ENCODE measurements at places on chromosomes 7 and 10.

DNA sequence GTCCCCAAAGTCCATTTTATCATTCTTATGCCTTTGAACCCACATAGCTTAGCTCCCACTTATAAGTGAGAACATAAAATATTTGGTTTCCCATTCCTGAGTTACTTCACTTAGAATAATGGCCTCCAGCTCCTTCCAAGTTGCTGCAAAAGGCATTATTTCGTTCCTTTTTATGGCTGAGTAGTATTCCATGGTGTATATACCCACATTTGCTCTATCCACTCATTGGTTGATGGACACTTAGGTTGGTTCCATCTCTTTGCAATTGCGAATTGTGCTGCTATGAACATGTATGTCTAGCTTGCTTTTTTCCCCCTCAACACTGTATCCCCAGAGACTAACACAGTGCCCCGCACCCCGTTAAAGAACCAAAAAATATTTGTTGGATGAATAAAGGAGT is 670 bp upstream of the CAPZA2 start:
- DNase-seq, result no peak

- DNase-seq, result no peak
Measured at GRCh38 chr10:96334616-96335526, 23.9 kb downstream of the OPALIN start.

DNA sequence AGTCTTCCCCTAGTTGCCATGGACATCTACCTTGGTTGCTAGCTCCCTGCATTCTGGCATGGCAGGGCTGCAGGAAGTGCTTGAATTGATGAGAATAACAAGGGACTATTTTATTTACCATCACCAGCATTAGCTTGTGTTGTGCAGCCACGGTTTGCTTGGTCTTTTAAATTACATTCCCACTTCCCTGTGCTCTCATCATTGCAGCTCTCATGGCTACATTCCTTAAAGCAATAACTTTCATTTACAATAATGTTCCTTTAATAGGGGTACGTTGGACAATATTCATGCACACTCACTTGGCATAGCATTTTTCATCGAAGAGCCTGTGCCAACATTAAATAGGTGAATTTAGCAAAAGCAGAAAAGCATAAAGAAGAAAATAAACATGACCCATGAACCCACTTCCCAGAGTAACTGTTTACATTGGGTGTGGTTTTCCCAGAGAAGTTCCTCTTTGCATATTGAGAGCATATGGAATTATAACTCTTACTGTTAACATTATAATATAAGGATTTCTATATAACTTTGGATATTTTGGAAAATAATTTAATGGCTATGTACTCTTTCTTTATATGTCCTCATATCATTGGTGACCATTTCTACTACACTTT is 113.2 kb upstream of the VWC2 start:
- no peak for DNase-seq

DNA sequence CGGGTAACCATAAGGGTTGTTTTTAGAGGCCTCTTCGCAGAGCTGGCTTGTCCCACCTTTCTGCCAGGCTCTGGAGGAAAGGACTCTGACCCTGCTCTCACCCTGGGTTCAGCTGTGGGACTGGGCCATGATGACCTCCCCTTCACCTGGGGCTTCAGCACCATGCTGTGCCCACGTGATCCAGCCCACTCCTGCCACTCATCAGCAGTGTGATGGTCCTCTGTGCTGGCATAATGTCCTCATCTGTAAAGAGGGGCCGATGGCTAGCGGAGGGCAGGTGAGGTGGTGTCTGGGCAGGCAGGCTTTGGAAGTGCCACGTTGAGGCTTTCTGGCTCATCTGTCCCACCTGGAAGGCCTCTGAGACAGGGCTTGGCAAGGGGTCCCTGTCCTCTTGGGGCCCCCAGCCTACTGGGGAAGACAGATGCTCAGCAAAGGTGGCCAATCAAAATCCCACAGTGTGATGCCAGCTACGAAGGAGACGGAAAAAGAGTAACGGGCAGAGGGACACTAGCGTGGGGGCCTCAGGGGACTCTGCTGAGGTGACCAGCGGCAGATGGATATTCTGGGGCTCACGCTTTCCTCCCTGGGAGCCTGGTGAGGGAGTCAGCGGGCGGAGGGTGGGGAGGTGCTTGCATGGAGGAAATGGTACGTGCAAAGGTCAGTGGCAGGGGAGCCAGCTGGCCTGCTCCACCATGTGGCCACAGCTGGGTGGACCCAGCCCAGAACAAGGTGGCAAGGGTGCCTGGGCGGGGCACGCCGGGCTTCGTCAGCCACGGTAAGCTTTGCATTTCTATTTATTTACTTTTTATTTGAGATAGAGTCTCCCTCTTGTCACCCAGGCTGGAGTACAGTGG is 5.4 kb downstream of the LRWD1 start:
- no peak for DNase-seq

GRCh38 chr7:85226361-85227085 is 39.7 kb upstream of the SEMA3D start:
- no peak for DNase-seq

DNA sequence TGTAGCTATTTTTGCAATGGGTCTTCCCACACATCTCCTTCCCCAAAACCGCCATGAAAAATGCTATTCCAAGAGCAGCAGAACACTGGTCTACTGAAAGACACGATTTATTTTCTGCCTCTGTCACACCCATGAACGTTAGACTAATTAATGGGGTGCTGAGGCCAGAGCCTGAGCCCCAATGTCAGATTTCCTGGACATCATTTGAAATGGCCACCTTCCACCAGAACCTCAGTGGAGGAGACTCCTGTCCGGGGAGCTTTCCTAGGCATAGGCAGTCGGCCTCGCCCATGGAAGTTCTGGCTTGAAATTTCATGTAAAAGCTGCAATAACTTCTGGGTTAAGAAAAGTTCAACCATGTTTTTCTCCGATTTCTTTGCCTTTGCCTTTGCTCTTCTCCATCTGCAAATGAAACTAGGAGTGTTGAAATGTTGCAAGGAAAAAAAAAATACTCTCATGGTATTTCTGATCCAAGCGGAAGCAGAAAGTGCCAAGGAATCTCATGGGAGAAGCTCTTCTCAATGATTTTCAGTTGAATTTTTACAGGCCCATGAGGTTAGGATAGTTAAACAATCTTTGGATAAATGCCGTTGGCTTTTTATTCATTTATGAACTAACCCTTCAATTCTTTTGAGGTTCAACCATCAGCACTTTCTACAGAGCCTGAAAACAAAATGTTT is 570.8 kb upstream of the MGMT start:
- no peak for DNase-seq

- DNase-seq, result no peak
Measured at GRCh38 chr10:72886621-72887020, 6.9 kb upstream of the OIT3 start.

GRCh38 chr10:106991091-106991490 is 173.4 kb downstream of the SORCS1 start:
- DNase-seq, result no peak

DNA sequence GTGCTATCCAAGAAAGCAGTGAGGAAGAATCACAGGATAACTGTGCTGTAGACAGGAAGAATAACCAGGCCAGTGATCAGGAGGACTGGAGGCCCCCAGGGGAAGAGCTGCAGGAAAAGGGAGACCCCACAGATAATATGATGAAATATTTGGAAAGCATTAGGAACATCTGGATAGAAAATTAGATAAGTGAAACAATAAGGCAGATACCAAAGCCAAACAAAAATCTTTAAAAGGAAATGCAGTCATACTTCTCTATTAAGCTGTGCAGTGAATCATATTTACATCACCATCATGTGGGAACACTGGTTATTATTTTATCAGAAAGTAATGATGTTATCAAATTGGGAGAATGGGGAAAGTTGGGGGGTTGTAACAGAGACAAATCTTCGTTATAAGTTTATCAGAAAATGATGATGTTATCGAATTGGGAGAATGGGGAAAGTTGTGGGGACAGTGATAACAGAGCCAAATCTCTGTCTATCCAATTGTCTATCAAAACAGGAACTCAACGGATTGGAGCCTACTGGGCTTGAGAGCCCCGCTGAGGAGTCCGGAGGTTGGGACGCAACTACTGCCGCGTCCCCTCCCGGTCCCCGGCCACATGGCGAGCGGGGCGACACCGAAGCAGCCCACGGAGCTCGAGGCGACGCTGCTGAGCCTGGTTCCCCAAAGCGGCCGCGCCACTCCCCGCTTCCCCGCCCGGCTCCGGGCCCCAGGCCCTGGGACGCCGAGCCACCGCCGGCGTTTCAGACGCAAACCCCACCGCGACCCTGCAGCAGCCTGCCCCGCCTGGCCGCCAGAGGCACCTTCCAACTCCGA is 14.0 kb upstream of the RALA start:
- DNase-seq, result no peak

GRCh38 chr10:79102498-79102874 is 33.7 kb downstream of the ZMIZ1 start:
- DNase-seq, result no peak

GRCh38 chr7:100590077-100590737 is 4.1 kb downstream of the FBXO24 start:
- no peak for DNase-seq

GRCh38 chr10:77120012-77120411 is 517.6 kb downstream of the KCNMA1 start:
- DNase-seq, result no peak

DNA sequence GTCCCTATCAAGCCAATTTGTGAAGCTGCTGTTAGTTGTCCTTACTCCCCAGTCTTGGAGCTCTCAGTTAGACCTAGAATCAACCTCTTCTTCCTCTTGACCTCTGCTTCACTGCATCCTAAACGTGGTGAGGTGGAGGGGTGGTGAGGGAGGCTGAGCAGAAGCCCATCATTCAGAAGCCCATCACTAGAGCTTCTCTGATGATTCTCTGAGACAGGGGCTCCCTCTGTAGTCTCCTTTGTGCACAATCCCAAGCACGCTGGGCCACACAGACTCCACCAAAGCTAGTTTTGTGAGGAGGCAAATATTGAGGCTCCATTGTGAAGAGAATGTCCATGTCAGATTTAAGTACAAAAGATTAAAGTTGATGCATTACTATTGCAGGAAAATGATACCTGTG is 163.8 kb upstream of the PRSS1 start:
- no peak for DNase-seq

DNA sequence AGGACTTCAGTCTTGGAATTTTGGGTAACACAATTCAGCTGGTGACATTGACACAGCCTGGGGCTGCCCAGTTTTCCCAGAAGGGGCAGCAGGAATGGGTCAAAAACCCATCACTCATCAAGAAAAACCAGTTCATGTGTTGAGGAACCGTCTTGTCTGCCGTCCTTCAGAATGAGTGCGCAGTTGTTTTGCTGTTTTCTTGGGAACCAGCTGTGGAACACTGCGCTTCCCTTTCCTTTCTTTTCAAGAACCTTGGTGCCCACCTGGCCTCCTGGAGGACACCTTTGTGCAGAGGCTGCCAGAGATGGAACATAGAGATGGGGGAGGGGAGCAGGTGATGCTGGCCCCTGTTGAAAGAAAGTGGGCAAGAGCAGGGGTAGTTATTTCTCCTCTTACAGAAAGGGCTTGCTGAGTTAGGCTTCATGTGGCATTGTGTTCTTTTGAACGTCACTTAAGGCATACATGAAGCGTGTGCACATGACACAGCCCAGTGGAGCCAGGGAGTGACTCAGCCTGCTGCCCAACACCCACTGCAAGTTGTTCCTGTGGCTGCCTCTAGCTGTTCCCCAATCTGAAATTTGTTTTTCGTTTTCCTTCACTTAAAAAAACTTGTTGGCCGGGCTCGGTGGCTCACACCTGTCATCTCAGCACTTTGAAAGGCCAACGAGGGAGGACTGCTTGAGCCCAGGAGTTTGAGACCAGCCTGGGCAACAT is 87.4 kb upstream of the TNS3 start:
- no peak for DNase-seq

- DNase-seq, result no peak
Measured at GRCh38 chr7:68213838-68214237, 1217.2 kb downstream of the TYW1 start.

Measured in cortex of kidney (tissue), 1 donor.